GF-D8 (cell line): ENCODE measurements at places on chromosomes 5 and 9.
A peak's percentile ranks its signal among the peaks of the same experiment; 100 is the strongest.

- DNase-seq: no peak
These were observed 26.2 kb upstream of the LMX1B start for GRCh38 chr9:126587187-126588185.

DNA sequence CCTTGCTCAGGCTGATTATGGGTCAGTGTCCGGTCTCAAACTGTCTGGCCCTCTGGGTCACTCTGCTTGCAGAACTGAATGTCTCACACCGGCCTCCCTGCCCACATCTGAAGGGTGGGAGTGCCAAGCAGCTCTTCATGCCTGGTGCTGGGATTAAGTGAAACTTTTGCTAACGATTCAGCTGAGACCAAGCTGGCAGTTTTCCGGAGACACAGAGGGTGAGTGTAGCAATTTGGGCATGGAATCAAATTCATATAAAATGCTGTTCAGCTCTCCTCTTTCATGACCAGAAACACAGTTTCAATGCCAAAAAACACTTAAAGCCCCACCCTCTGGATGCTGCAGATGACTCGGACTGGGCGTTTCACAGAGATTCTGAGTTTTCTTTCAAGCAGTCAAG lies 207.5 kb downstream of the NXNL2 start:
- no peak for DNase-seq

DNA sequence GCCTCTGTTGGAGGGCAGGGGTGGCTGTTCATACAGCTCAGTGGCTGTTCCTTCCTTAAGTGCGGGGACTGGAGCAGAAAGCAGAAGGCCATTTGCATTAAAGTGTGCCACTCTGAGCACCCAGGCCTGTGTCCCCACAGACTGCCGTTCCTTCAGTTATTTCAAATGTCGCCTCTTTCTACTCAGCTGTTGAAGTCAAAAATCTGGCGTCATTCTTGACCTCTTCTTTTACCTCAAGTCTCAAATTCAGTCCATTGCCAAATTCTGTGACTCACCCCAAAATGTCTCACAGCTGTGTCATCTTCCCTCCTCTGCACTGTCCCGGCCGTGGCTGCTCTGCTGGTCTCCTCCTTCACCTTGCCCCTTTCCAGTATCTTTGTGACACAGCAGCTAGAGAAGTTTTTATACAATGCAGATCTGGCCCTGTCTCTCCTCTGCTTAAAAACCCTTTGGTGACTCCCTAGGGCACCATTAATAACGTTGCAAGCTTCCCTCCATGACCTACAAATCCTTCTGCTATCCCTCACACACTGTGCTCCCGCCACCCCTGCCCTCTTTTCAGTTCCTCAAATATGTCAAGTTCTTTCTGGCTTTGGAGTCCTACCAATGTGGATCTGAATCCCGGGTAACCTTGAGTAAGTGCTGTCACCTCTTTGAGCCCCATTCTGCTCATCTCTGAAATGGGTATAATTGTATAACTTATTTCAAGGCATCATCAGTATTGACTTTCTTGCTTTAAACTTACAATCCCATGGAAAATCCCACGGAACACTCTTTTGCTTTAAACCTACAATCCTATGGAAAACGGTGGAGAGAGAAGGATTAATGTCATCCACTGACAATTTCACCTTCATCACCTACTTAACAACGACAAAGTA lies 98.3 kb upstream of the BOD1 start:
- DNase-seq: no peak

DNA sequence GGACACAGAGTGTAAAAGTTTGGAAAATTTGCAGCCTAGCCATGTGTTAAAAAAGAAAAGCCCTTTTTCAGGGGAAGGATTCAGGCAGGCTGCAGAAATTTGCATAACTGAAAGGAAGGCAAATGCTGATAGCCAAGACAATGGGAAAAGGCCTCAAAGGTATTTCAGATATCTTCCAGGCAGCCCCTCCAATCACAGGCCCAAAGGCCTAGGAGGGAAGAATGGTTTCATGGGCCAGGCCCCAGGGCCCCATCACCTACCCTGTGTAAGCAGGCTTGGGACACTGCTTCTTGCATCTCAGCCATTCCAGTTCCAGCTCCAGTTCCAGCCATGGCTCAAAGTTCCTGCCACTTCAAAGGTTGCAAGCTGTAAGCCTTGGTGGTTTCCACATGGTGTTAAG lies 4.8 kb downstream of the S100Z start:
- DNase-seq: no peak

DNA sequence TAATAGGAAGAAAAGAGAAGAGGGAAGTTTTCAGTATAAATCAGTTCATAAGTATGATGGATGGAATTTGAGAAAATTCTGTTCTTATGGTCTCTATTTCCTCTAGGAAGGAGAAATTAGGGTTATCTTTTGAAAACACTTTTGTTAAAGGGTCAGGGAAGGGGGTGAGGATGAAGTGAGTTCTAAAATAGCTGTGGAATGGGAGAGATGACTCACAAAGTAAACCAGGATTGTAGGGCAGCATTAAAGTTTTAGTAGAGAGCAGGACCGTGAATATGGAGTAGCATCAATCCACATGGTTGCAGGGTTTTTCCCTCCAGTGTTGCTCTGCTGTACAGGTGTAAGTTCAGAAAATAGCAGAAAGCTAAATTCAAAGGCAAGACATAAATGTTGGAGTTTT lies 32.4 kb downstream of the MUSK start:
- DNase-seq: no peak

DNA sequence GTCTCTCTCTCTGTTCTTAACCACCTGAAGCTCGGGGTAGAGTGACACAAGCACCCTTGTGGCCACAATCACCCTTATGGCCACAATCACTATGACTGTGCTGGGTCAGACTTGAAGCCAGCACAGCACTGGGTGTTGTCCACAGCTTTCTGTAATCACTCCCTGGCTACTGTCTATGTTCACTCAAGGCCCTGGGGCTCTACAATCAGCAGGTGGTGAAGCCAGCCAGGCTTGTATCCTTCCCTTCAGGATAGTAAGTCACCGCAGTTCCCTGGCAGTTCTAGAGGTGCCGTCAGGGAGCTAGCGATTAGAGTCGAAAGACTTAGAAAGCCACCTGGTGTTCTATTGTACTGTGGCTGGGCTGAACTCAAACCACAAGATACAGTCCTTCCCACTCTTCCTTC lies 44.2 kb downstream of the GDA start:
- no peak for DNase-seq

DNA sequence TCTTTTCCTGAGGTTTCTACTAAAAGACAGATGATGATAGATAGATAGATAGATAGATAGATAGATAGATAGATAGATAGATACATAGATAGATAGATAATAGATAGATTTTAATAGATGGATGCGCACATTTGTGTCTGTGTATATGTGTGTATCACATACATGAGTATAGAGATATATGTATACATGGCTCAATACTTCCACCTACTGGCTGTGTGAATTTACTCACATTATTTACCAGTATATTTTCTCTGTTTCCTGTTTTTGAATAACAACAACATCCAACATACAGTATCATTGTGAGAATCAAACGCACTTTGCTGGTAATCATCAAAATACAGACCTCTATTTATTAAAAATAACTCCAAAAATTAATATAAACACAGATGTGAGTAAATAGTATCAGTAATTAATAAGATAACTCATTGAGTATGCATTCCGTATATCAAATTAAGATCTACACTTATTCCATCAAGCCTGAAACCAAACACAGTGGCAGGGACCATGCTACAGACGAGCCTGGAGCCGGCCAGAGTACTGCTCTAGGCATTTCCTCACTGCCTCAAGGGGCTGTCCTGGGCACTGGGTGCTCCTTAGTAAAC lies 338.0 kb downstream of the SEMA5A start:
- DNase-seq: no peak

GRCh38 chr5:56161927-56162326 lies 71.2 kb downstream of the ANKRD55 start:
- no peak for DNase-seq

DNA sequence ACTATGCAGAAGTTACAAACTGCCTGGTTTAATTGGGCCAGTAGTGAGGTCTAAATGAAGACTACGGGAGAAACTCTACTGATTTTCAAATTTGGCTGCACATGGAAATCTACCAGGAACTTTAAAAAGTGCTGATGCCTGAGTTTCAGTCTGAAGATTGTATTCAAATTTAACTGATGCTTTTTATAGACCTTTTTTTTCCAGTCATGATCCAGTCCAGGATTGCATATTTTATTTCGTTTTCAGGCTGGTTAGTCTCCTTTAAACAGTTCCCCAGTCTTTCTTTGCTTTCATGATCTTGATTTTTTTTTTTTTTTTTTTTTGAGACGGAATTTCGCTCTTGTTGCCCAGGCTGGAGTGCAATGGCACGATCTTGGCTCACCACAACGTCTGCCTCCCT lies 23.7 kb upstream of the SPZ1 start:
- no peak for DNase-seq

DNA sequence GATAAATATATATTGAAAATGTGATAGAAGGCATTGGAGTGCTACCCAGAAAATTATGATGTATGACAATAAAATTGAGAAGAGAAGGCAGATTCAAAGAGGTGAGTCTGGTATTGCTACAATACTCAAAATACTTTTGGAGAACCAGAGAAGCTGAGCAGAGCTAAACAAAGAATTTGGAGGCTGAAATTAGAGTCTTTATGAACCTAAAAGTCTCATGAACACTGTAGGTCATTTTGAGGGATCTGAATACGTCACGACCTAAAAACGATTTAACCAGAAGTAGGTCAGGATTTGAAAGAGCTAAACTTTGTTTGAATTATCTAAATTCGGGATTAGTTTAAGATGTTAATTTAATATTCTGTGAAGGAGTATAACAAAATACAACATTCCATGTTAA lies 182.4 kb upstream of the CDH9 start:
- DNase-seq: no peak

DNA sequence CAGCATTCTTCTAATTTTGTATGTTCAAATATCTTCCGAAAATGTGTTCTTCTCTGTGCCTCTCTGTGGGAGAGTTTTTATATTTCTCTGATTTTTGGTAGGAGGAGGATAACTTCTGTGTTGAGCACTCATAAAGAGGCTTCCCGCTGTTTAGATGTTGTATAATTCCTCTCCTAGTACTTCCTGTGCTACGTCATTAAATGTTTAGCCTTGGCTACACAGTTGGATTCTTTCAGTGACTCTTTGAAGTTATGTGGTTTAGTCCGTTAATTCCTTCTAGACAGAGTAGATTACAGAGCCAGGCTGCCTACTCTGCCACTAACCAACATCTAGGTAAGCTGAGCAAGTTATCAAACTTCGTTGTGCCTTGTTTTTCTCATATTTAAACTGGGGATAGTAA lies 302.6 kb downstream of the OSTF1 start:
- DNase-seq: no peak

- DNase-seq: no peak
These were observed 14.5 kb downstream of the SH2D3C start for GRCh38 chr9:127763918-127764384.

- peak; percentile 8 for DNase-seq
These were observed 61.5 kb downstream of the LNPEP start for GRCh38 chr5:96997265-96997859.

- no peak for DNase-seq
These were observed 989.8 kb downstream of the TLE4 start for GRCh38 chr9:80561526-80561925.

GRCh38 chr9:93218161-93218560 lies 34.2 kb downstream of the WNK2 start:
- DNase-seq: no peak

DNA sequence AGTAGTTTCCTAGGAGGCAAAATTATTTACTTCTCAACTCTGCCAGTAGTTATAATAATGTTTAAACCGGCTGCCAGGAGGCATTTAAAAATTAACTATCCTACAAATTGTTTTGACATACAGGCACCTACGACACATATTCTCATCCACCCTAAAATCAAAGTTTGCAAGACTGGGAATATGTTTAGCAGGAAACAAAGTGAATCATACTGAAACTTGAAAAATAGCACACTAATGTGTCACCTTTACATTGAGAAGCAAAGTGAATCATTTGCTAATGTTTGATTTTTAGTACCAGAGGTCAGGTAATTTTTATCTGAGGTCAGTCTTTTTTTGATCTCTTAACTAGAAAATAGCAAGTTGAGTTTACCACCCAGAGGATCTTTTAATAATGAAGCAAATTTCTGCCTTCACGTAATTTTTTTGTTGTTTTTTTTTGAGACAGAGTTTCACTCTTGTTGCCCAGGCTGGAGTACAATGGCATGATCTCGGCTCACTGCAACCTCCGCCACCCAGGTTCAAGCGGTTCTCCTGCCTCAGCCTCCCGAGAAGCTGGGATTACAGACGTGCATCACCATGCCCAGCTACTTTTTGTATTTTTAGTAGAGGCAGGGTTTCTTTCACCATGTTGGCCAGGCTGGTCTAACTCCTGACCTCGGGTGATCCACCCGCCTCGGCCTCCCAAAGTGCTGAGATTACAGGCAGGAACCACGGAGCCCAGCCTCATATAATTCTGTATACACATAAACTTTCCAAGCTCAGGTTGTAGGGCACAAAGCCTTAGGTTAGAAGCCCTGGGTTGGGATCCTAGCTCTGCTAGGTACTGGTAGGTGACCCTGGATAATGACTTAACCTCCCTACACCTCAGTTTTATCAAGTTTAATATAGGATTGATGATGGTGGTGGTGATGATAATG lies 124.3 kb downstream of the UGCG start:
- DNase-seq: no peak

DNA sequence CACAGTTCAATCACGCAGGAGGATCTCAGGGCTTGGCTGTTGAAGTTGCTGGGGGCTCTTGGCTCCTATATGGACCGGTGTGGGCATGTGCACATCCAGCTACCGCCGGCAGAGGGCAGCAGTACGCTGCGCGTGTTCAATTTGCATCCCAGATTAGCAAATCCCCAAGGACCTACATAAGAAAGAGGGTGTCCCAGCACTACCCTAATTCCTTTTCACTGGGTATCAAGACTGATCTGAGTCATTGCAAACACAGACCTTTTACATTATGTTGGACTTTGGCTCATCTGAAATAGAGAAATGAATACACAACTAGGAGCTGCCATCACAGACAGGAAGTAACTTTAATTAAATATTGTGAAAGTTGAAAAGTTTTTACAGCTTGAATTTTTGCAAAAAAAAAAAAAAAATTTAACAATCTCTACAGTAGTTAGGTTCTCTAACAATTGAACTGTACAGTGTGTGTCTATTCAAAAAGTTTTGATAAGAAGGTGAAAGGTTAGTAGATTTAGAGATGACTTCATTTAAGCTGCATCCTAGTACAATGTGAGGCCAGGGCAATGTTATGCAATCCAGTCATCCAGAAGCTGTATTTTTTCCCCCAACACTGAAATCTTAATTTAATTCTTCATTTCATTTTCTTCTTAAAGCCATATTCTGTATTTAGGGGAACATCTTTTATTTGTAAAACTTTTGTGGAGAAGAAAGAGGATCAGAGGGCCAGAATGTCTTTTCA lies 404.0 kb downstream of the EBF1 start:
- no peak for DNase-seq

GRCh38 chr5:159123700-159124099 lies 24.0 kb upstream of the EBF1 start:
- no peak for DNase-seq

- no peak for DNase-seq
These were observed 1317.4 kb upstream of the CDH9 start for GRCh38 chr5:28355831-28356230.
